ENCODE measurements at places on chromosomes 3 and 15.
A peak's percentile ranks its signal among the peaks of the same experiment; 100 is the strongest.

GRCh38 chr15:96593735-96594134 is 263.2 kb downstream of the NR2F2 start:
- DNase-seq, result no peak

DNA sequence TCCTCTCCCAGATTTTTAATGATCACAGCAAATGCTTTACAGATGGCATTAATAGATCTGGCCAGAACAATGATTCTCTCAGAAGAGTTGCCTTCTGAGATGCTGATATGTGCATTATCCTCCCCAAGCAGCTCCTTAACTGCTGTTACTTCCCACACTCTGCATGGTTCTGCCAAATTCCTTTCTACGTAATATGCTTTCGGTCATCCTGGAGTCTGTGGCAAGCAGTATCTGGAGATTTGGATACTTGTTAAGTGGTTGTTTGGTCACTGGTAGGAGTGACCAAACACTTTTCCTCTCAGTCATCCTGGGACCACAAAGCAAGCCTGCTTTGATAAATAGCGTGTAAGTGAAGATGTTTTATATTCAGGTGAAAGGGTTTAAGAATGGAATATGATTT is 71.1 kb upstream of the CCNL1 start:
- DNase-seq, result no peak

DNA sequence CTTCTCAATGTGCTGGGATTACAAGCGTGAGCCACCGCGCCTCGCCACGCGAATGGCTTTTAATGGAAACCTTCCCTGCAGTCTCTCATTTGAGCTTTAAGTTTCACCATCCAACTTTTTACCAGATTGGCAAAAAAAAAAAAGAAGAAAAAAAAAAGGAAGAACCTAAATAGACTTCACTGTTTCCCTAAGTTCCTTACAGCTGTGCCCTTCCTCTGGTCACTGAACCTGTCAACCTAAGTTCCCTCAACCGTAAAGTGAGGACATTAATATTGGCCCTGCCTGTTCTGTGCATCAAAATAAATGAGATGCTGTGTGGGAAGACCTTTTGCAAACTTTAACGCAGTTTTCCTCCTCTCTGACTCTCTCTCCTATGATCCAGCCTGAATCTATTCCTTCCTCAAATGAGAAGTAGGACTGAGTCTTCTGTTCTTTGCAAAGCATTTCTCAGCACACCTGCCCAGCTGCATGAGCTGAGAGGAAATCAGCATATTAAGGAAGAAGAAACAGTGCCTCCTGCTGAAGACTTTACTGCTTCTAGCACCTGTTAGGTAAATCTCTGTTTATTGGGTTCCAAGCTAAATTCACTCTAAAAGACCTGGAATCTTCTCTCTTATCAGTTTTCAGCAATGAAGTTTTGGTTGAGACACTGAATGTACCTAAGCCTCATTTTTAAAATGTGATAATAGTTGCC is 99.6 kb upstream of the ETV5 start:
- DNase-seq, result no peak

DNA sequence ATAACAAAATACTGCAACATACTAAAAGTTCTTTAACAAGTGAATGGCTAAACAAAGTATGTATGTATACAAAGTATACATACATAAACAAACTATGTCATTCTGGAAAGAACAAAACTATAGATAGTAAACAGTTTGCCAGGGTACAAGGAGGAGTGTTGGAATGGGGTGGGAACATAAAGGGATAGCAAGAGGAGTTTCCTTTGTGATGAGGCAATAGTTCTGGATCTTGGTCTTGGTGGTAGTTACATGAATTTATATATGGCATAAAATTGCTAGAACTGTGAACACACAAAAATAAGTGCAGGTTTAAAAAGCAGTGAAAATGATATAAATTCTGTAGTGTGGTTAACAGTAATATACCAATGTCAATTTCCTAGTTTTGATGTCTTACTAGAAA is 22.0 kb downstream of the ZNF148 start:
- no peak for DNase-seq

DNA sequence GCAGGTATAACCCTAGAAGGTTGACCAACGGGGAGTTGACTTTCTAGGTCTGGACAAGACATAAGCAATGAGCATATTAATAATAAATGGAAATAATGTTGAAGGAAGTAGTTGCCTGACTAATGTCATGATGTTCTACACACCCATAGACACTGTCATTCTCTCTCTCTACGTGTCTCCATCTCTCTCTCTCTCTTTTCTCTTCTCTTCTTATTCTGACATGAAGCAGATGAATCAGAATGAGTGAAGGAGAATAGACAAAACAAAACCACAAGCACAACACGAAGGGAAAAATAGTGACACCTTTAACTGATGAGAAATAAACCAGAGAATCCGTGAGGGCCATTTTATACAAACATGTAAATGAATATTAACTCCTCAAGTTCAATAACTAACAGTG is 26.7 kb upstream of the CCDC80 start:
- no peak for DNase-seq

GRCh38 chr3:165797551-165797950 is 39.7 kb downstream of the BCHE start:
- no peak for DNase-seq

- DNase-seq, result no peak
Observed at GRCh38 chr3:45154641-45155147, 8.5 kb upstream of the CDCP1 start.

- DNase-seq, result no peak
Observed at GRCh38 chr3:14516738-14517345, 23.3 kb downstream of the GRIP2 start.

DNA sequence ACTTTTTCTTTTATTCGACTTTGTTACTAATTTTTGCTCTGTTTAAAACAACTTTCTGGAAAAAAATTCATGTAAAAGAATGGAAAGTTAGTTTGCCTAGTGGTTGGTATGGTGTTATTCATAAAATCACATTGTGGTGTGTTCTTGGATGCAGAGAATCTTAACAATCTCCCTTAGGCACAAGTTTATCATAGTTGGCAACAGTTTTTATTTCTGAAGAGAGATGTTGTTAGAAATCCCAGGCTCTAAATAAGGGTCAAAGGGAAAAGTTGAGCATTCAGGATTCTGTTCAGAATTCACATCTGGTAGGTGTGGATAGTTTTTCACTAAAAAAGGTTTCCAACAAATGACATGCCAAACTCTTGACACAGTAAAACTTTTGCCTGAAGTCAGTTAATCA is 6.4 kb downstream of the DUT start:
- DNase-seq, result no peak

- DNase-seq, result no peak
Observed at GRCh38 chr3:79491029-79491641, 276.7 kb downstream of the ROBO1 start.

- DNase-seq, result no peak
Observed at GRCh38 chr3:26668696-26669095, 46.1 kb downstream of the LRRC3B start.

DNA sequence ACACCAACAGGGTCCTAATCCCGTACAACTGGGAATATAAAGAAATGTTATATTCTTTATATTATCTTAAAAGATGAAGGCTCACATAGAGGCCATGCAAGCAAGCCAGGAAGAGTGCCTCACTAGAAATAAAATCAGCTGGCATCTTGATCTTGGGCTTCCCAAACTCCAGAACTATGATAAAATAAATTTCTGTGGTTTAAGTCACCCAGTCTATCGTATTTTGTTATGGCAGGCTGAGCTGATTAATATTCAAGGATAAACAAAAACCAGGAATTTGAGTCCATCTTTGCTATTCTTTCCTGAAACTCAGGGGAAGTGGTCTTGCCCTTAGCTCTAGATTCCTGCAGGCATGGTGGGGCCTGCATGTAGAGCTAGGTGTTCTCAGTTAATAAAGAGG is 42.7 kb downstream of the ATOSA start:
- no peak for DNase-seq

GRCh38 chr3:9951962-9952805 is at the start of gene PRRT3:
Gene PRRT3, minus strand, starts transcription at chr3:9952408. Its CDS starts 2,293 bp downstream, at chr3:9950115.
- peak; percentile 2 for DNase-seq

GRCh38 chr3:188659449-188660090 is 505.6 kb downstream of the LPP start:
- DNase-seq, result no peak

DNA sequence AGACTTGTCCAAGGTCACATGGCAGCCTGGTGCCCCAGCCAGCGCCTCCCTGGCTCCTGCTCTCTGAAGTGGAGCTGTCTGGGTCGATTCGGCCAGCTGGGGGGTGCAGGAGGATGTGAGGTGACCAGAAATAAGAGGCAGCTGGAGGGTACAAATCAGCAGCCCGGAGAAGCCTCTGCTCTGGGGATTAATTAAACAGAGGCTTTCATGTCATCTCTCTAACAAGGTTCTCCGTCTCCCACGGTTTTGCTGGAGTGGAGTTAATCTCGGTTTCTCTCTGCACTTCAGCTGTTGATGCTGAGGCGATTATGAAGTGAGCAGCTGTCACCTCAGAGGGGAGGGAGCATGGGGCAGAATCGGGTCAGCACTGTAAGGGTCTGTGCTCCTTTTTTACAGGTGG is 236.8 kb downstream of the TLE3 start:
- no peak for DNase-seq

- no peak for DNase-seq
Observed at GRCh38 chr3:18898911-18899310, 249.4 kb upstream of the KCNH8 start.

GRCh38 chr3:153429821-153430220 is 267.8 kb downstream of the RAP2B start:
- DNase-seq, result no peak

- DNase-seq, result no peak
Observed at GRCh38 chr15:66580643-66581042, 14.8 kb upstream of the LCTL start.

DNA sequence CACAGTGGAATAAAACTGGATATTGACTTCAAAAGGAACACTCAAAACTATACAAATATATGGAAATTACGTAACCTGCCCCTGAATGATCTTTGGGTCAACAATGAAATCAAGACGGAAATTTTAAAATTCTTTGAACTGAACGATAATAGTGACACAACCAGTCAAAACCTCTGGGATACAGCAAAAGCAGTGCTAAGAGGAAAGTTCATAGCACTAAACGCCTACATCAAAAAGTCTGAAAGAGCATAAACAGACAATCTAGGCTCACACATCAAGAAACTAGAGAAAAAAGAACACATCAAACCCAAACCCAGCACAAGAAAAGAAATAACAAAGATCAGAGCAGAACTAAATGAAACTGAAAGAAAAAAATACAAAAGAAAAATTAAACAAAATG is 46.6 kb downstream of the DNAAF4 start:
- no peak for DNase-seq

DNA sequence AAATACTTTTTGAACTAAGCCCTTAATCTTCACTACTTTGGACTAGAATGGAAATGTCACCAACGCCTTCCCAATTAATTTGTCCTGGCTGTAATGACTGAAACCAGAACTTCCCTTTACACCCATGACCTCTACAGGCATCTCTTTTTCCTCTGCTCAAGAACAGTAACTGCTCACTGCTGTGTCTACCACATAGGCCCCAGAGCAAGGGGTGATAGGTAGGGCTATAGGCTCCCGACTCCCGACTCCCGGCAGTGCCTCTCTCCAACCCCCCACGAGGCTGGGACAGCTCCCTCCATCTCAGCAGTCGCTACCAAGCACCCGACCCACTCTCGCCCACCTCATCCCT is 384 bp upstream of the LEKR1 start:
- DNase-seq, result no peak

DNA sequence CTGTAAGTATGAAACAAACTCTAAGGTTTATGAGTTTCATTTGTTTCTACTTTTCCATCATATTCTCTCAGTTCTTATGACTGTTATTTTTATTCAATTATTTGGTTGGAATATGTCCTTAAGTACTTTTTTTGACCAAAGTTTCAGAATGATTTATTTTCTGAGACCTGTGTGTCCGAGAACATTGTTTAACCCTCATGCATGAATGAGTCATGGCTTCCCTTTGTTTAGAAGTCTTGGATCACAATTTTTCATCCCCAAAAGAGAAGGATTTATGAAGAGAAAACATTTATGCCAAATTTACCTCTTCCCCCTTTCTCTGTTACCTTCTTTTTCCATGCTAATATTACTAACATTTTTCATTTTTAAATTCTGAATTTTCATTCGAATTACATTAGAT is 518.0 kb upstream of the NR2F2 start:
- DNase-seq, result no peak

- DNase-seq, result no peak
Observed at GRCh38 chr3:42654331-42655201, 1.1 kb downstream of the ZBTB47 start.

- DNase-seq, result no peak
Observed at GRCh38 chr3:89145995-89146394, 38.6 kb downstream of the EPHA3 start.

DNA sequence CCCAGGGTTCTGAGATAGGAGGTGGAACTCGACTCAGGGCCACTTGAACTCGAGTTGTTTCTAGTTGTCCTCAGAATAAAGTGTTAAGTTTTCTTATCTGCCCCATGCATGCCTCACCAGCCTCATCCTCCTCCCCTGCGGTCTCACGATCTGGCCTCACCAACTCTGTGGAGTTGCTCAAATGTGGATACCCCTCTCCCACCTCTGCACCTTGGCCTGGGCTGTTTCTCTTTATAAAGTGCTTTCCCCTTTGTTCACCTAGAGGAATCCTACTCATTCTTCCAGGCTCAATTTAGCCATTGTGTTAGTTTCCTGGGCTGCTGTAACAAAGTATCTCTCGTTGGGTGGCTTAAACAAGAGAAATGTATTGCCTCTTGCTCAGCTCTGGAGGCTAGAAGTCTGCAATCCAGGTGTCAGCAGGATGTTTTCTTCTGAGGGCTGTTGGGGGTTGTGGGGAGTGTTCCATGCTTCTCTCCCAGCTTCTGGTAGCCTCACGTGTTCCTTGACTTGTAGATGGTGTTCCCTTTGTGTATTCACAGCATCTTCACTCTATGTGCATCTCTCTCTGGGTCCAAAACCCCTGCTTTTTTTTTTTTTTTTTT is 100.7 kb downstream of the MEX3B start:
- no peak for DNase-seq

- no peak for DNase-seq
Observed at GRCh38 chr3:78855190-78855589, 912.6 kb downstream of the ROBO1 start.

DNA sequence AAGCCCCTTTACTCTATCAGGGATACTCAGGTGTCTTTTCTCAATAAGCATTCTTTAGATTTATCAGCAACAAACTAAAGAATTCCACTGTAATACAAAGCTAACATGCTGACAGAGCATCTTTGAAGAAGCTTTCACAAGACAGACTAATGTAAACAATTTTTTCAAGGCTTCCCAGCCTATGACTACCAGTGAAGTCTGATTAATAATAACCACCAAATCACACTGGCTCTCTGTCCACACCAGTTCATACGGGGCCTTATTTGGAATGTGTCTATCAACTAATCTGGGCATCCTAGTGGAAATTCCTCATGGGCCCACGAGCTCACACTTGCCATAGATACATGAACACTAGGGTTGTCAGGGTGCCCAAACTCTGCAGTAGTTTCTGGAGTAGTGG is 84.5 kb downstream of the EFL1 start:
- no peak for DNase-seq

- DNase-seq, result no peak
Observed at GRCh38 chr15:89674526-89674925, 4.6 kb downstream of the PLIN1 start.

- no peak for DNase-seq
Observed at GRCh38 chr15:66489179-66489791, 8.3 kb downstream of the SNAPC5 start.

Data from NCI-H1092 (cell line).